ENCODE measurements at places on chromosomes 1 and 21. TPM values are rescaled to one million over a fixed set of nuclear protein-coding genes. Genes with fewer than 3 reads are reported as not detected.

G0S2 gene
- 19.1 TPM for total RNA-seq

- DNase-seq: no peak
These were observed 41.6 kb downstream of the AK4 start for GRCh38 chr1:65189576-65190115.

- no peak for DNase-seq
These were observed 376 bp downstream of the GBP1 start for GRCh38 chr1:89064632-89065031.

GRCh38 chr1:8070381-8070811, 44.3 kb upstream of the ERRFI1 start:
- peak; percentile 71 for DNase-seq

LRRC40 gene
- 26.0 TPM for total RNA-seq

CDC20 gene
- total RNA-seq: 14.1 TPM

PTCH2 gene
- total RNA-seq: 4.9 TPM

DNA sequence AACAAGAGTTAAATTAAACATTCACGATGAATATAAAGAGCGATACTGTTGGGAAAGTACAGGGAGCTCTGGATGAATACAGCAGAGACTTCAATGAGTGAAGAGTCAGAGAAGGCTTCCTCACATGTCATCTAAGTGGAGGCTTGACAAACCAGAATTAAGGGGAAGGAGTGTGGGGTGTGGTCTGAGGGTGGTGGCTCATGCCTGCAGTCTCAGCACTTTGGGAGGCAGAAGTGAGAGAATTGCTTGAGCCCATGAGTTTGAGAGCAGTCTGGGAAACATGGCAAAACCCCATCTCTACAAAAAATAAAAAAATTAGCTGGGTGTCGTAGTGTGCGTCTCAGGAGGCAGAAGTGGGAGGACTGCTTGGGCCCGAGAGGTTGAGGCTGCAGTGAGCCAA, 8.7 kb downstream of the SDHB start:
- no peak for DNase-seq

DNA sequence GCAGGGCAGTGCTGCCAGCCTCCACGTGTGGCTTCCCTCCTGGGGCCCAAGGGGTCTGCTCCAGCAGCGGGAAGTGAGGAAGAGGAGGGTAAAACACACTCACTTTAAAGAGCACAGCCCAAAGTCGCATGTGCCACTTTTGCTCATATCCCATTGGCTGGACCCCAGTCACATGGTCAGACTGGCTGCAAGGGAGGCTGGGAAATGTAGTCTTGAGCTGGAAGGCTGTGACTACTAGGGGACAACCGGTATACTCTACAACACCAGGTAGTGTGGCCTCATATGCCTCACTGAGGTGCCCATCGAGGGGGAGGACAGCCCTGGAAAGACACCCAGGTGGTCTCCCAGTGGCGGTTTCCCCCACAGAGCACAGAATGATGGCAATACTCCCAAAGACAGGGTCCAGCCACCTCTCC, 45.2 kb downstream of the CAMK2N1 start:
- peak; percentile 43 for DNase-seq
